NCI-H1436 treated with DMSO at 0.1 percent for 48 hours (cell line): ENCODE measurements at places on chromosomes 6 and 20.

GRCh38 chr6:14635934-14636591, 518.5 kb downstream of the CD83 start:
- DNase-seq: no peak

DNA sequence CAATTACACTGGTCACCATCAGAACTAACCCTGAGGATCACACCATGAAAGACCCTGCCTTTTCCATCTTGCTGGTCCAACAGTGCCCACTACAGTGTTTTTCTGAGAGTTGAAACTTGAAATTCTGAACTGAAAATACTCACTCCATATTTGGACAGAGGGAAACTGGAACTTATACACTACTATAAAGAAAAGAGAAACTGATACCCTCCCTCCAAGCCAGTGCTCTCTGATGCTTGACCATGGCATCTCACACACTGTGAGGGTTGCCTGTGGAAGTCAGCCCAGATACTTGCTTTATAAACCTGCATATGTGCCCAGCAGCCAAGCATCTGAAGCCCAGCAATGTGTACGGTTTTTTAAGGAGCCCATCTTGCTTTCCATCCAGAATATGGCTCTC, 108.7 kb downstream of the FOXA2 start:
- no peak for DNase-seq

DNA sequence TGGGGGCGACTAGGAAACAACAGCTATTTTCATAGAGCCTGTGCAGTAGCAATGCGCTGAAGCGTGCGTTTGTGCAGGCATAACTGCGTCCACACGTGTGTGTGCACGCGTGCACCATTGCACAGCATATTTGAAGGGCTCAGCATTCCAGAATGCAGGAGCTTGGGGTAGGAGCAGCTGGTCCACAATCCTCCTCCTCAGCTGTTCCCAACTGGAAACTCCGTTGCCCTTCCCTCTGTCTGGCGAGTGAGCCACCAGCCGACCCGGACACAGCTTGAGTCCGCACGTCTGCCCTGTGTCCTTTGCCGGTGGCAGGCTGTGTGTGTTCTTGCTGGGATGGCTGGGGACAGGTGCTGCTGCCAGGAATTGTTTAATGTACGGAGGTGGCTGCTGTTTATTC, 110.2 kb downstream of the SASH1 start:
- DNase-seq: no peak

GRCh38 chr6:34285448-34286164, 36.8 kb upstream of the SMIM29 start:
- no peak for DNase-seq

DNA sequence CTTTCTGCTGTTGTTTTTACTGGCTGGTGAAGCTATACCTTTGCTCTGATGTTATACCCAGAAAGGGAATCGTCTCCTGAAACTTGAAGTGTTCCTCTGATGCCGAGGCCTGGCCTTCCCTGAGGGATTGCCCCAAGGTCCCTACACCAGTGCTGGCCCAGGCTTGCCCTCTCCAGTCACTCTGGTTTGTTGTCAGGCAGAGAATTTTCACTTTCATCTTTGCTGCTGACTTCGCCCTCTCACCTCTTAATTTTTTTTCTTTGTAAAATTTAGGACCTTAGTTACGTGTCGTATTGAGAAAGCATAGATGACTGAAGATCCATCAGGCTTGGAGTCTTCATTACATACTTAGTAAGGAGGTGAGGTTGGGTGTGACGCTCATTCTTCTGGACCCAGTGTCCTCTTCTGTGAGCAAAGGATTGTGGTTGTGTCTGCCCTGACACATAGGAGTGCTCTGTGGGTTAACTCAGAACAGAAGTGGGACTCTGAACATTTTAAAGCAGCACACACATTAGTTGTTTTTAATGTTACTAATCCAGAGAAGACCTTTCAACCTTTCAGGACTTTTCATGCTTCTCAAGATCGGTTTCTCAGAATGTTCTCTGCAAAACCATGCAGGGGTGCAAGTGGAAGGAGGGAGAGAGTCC, 45.4 kb downstream of the TULP4 start:
- DNase-seq: no peak

DNA sequence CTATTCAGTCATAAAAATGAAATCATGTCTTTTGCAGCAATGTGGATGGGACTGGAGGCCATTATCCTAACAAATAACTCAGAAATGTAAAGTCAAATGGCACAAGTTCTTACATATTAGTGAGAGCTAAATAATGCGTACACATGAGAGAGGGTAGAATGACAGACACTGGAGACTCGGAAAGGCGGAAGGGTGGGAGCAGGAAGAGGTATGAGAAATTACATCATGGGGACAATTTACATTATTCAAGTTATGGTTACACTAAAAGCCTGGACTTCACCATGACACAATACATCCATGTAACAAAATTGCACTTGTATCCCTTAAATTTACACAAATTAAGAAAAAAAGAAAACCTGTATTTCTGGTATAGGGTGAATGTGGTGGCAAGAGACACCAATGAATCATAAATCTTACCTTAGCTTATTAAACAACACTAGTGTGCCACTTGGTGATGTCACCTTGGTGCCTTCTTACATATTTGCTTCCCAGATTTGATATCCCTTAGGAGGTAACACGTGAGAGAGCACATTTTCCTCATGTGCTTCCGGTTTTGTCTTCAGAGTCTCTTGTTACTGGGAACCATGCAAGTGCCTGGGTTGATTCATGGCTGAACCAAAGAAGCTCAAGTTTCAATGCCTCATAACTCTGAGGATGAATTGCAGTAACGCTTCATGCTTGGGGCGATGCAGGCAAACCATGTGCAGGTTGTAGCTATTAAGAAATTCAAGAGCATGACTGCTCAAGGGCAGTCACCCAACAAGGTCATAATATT, 84.6 kb downstream of the DCDC2 start:
- no peak for DNase-seq

GRCh38 chr6:3229566-3230178, 2.2 kb upstream of the TUBB2B start:
- peak; percentile 17 for DNase-seq

- DNase-seq: no peak
Observed at GRCh38 chr6:70575899-70576495, 9.3 kb downstream of the SDHAF4 start.

GRCh38 chr20:7943891-7944290, 3.6 kb upstream of the HAO1 start:
- DNase-seq: no peak

DNA sequence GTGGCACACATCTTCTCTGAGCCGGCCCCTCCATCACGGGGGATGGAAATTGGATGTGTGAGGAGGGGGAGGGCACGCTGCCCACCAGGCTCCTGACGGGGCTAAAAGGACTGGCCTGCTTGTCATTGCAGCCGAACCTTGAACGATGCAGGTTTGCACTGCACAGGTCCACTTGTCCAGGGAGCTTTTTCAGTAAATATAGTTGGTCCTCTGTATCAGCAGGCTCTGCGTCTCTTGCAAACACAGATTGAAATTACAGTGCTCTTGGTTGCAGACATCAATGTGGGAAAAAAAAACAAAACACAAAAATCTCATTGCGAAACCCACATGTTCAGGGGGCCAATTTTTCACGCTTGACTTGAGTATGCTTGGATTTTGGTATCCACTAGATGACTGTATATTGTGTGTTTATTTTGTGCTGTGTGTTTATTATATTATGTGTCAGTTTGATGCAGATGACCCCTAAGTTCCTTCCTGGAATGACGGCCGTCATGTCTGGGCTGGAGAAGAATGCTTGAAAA, 29.2 kb downstream of the ERMARD start:
- no peak for DNase-seq

DNA sequence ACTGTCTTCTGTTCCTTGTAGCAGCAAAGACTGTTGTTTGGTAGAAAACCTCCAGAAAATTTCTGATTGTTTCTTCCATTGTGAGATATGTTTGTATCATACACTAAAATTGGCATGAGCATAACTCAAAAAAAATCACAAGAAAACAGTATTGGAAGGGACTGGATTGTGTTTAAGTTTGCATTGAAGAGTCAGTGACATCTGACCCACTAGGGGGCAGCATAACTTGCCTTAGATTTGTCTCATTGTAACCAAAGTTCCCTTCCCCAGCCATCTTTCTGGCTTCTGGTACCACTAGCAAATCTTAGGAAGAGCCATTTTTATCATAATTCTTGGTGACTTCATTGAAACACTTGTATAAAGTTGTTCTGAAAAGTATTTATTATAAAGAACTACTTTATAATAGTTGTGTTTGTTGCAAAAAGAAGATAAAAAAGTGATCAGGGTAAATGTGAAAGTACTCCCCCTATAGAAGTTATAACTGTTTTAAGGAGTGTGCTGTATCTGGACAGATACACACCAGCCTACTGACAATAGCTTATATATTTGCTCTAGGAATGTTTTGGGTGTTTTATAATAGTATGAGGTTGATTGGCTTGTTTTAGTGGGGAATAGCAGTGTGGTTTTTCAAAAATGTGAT, 7.7 kb downstream of the CSTF1 start:
- peak; percentile 4 for DNase-seq

DNA sequence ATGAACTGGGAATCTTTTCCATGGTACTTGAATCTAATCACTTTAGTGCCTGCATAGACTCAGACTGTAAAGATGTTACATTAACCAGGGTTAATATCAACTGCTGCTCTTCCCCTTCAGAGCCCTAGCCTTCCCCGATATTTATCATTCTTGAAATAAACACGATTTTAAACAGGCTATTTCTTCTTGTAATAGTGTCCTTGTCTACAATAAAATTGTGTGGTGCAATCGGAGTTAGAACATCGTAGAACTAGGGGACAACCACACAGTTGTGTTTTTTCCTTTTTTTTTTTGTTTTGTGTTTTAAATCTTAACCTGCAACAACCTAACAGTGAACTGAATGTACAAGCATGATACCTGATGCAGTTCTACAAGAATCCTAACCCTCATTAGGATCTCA, 4.5 kb downstream of the GJA1 start:
- no peak for DNase-seq

DNA sequence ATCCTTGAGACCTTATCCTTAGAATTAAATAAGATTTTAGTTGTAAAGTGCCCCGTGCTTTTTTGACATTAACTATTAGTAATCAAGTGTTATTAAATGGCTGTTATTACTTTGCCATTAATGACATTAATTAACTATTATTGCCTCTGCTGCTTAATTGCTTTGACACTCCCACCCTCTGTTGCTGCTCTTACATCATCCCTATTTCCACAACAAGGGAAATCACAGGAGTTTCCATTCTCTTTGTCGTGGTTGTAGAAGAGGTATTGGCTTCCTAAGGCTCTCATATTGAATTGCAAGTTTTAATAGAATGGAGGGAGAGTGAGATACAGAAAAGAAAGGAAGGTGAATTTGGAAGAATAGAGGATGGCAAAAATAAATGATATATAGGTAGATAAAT, 545.8 kb downstream of the MMUT start:
- DNase-seq: no peak

- DNase-seq: no peak
Observed at GRCh38 chr6:42744351-42744893, 1.5 kb downstream of the TBCC start.

DNA sequence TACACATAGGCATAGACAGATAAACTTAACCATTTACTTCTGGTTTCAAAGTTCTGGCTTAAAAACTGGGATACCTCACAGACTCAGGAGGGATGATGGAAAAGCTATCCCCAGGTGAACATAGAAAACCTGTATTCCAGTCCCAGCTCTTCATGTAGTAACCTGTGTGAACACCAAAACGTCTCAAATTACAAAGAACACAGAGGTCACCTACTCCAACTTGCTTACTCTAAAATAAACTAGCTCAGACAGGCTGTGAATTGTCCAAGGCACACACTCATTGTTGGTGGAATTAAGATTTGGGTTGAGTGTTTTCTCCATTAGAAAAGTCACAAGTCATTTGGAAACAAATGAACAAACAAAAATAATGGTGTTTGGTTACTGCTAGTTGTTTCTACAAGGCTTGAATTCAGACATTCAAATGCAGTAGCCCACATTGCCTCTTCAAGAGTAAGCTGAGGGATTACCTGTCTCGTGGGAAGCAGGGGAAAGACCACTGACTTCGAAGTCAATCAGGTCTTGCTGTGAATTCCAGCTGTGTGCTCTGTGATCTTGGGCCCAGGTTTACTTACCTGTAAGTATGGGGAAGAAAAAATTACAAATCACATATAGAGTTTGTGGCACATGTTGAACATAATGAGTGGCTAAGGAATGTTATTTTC, 48.2 kb upstream of the LRRC1 start:
- no peak for DNase-seq
